CD14-positive monocyte (primary cell): ENCODE measurements at places on chromosomes 3 and 15. TPM values are rescaled to one million over a fixed set of nuclear protein-coding genes. Genes with fewer than 3 reads are reported as not detected.

GRCh38 chr15:82830427-82831173, 21.2 kb downstream of the WHAMM start:
- DNase-seq = no peak

DNA sequence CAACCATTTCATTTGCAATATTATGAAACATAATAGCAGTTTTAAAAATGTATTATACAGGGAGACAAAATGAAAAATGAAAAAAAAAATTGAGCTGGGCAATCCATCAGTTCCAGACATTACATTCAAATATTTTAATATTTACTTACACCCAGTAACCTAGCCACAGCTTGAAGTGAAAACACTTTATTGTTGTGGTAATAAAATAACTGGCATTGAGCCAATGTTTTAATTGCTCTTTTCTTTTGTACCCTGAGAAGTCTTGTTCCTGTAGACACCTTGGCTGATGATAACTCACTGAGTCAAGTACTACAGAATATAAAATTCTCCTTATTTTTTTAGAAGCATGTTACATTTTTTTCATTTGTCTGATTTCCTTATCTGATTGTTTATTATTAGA, 180.6 kb downstream of the ROBO1 start:
- DNase-seq = no peak

Gene KIF23
- 0.59 and 1.8 TPM in 2 replicates for polyA plus RNA-seq

Gene GABRR3
- polyA plus RNA-seq = not detected

DNA sequence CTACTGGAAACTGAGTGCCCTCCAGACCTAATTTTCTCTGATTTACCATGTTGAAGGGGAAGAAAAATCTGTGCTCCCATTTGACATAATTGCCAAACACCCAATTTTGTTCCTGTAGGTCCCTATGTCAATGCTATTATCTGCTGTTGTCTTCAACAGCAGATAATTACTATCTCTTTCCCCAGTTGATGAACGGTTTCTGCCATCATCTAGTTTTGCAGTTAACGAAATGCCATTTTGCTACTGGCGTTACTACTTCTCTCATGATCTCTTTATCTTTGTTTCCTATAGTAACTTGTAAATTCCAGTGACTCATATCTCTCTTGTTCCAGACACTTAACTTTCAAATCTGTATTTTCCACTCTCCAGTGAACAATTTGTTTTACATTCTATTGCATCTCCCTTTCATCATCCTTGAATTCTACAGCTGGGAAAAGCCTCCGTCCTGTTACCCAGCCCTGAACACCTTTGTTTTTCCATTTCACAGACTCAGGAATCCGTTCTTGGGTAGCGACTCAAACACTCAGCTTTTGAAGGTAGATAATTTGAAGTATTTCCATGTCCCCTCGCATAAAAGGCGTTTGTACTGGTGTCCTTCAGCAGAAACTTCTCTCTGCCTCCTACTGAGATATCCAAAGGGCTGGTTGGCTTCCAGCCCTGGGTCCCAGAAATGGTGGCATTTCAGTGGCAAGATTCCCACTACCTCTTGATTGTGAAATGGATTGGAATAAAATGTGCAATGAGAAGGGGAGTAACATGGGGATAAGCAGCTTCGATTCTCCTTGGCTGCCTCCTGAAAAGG, 111.7 kb downstream of the FOXB1 start:
- DNase-seq = no peak

- DNase-seq = no peak
These were observed 548.6 kb downstream of the MAGI1 start for GRCh38 chr3:65490114-65490513.

- no peak for DNase-seq
These were observed 1.3 kb downstream of the ALPK3 start for GRCh38 chr15:84818261-84819131.

Gene NIPA2
- polyA plus RNA-seq = 16.8 and 26.7 TPM in 2 replicates

Gene HEXA
- 192 TPM for polyA plus RNA-seq

Gene ATP2B2
- polyA plus RNA-seq = not detected

DNA sequence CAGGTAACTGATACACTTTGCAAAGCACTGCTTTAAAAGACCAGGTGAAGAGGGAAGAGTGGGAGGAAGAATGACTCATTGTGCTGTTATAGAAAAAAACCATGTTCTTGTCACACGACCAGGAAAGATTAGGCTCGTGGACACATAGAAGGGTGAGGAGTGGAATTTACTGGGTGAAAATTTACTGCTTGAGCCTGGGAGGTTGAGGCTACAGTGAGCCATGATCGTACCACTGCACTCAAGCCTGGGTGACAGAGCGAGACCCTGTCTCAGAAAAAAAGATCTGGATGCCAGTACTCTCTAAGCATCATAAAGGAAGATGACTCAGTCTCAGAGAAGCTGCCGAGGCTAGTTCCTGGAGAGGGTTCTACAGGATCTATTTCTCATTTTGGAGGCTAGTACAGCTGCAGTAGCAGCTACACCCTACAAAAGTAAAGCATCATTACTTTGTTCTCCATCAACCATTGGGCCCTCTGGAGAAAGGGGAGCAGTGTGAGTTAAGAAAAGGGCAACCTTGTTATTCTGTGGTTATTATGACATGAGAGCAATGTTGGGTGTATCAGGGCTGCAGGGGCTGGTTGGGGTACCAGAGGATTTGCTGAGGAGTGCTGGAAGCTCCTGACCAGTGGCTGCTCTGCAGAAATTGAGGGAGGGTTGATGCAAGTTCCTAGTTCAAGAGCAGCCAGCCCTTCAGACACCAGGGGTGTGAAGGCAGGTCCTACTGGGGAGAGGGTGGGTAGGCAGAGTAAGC, 75.4 kb downstream of the CMTM8 start:
- no peak for DNase-seq

DNA sequence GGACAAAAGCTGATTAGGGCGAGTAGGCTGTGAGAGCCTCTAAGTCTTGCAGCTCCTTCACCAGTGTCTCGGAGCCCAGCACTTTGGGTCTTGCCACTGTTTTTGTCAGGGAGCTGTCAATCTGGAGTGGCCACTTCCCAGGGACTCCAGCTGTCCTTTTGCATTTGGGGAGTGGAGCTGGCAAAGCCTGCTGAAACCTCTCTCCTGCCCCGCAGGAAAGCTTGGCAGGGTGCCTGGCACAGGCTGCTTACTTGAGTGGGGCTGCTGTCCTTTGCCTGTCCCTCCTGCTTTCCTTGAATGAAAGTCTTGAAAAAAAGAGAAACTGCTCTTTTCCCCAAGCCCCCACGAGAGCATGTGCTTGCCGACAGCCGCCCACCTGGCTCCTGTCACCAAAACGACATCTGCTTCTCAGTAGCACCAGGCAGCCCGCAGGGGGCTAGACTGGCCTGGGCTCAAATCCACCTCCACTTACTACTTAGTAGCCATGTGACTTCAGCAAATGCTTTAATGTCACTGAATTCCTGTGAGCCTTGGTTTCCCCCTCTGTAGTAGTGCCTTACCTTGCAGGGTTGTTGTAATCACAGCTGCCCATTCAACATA, 13.7 kb downstream of the USP13 start:
- no peak for DNase-seq

GRCh38 chr15:72953306-72953705, 99.0 kb upstream of the NEO1 start:
- DNase-seq = no peak

DNA sequence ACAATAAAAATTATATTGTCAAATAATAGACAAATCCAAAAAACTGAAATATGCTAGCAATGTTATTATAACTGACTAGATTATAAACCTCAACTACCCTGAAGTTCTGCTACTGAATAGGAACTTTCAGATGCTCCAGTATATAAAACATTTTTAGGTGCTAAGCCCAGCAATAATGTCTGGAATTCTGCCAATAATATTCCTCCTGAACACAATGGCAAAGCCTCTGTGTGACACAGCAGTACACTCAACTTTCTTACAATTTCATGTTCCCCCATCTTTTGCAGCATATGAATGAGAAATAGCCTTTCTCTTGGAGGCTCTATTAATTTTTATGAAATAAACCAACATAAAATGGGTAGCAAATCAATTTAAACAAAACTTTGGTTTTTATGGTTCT, 29.5 kb downstream of the ATOSA start:
- DNase-seq = no peak

Gene FILIP1L
- 0.40 TPM for polyA plus RNA-seq

Gene CCR8
- polyA plus RNA-seq = not detected in 2 replicates

DNA sequence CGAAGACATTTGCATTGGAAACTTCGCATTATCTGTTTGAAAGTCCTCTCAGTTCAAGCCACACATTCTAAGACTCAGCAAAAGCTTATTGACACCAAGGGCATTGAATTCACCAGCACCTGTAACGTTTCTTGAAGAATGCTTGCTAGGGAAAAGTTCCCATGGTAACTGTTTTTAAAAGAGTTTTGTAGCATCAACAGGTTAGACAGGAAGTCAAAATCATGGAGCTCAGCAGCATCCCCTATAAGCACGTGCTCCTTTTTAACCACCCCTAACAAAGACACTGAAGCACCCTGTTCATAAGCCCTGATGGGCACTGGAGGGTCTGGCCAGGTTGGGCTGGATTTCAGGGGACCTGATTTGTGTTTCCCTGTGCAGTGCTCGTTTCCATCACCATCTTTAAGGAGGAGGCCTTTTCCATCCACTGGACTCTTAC, 229.7 kb upstream of the BHLHE40 start:
- no peak for DNase-seq

DNA sequence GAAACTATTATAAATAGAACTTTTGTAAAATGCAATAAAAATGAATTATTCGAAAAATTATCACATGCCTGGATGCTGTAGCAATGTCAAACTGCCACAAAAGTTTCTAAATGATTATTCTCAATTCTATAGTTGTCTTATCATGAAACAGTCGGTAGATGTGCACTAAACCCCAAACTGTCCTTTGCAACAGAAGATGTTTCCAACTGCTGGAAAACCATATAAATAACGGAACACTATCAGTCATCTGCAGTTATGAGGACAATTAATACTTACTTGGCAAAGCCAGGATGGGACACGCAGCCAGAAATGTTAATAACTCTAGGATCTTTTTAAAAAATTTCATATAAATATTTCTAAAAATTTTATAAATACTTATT, 17.5 kb downstream of the EMC4 start:
- DNase-seq = no peak

Gene PDZRN3
- polyA plus RNA-seq = not detected

DNA sequence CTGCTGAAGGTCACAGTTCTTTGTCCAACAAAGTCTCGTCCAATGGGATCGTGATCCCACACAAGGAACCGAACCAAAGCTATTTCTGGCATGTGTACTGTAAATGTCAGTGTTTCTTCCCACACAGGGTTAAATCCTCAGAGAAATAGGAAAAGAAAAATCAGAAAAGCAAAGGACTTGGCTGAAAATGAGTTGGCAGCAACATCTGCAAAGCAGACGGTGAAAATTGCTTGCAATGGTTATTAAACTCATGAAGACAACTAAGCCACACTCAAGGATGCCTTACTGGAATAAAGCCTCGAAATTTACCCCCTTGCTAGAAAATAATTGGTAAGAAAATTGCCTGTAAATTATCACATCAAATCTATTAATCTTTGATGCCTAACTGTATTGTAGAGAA, 195.2 kb upstream of the STRIT1 start:
- no peak for DNase-seq

- no peak for DNase-seq
These were observed 78.8 kb downstream of the ATP2B2 start for GRCh38 chr3:10426346-10427220.

Gene BFSP2
- not detected for polyA plus RNA-seq

- no peak for DNase-seq
These were observed 82.1 kb upstream of the FHIT start for GRCh38 chr3:61333192-61333961.

Gene GOLGA8S
- not detected for polyA plus RNA-seq
